ENCODE measurements at places on chromosomes 4 and X.

DNA sequence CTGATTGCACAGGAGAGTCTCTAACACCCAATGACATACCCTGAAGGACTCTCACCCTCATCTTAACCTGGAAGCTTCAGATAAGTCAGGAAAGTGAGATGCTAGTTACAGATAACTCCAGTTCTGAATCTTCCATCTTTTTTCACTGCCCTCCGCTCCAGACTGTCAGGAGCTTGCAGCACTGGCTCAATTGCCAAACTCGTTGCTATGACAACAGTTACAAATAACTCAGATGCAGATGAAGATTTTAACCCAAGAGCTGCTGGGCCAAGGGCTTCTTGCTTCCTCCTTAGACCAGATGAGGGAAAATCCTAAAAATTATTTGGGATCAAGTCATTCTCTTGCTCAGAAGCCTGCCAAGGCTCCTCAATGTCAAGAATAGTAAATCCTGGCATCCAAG is 109.1 kb upstream of the HUWE1 start:
- no peak for DNase-seq

GRCh38 chrX:8429692-8430249 is 34.9 kb upstream of the VCX3B start:
- DNase-seq, result no peak

- no peak for DNase-seq
Observed at GRCh38 chr4:83011689-83012199, 1.1 kb upstream of the LIN54 start.

- no peak for DNase-seq
Observed at GRCh38 chr4:25320336-25320735, 7.8 kb downstream of the ZCCHC4 start.

GRCh38 chr4:188262464-188262863 is 123.2 kb downstream of the TRIML1 start:
- DNase-seq, result no peak

DNA sequence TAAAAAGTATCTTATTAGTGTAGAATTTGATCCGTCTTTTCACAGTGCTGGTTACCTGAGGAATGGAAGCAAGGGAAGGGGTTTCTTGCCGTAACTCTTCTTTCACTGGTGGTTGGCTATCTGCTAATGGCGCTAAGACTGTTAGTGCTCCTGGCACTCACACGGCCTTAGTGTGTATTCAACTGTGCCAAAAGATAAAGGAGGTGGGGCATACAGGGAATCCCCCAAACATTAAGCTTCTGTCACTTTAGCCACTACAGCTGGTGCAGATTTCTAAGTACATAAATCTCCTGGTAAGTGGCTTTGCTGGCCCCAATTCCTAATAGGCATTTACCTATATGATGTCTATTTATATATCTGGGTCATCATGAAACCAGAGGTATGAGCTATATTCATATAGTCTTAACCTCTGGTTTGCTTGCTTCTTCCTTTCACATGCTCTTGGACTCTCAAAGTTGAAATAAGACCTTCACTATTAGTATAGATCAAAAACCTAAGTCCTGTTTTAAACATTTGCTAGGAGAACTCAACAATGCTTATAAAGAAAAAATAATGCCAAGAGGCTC is 95.1 kb downstream of the TSPAN7 start:
- no peak for DNase-seq

GRCh38 chrX:20585782-20586181 is 319.1 kb upstream of the RPS6KA3 start:
- DNase-seq, result no peak

DNA sequence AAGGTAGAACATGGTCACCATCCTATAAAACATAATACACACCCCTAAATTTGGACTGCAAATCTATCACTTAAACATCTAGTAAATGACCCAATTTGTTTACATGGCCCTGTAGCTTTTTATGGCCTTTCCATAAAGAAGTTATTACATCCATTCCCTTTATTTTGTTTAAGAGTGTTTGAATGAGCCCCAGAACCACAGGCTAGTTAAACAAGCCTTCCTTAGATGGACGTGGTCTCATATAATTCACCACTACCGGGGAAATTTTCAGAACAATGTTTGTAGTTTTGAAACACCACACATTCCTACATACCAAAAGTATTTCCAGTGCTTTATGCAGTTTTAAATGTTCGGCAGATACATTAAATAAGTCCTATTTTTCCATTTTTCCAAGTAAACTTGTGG is 12.3 kb downstream of the PDGFC start:
- no peak for DNase-seq

All from stimulated activated CD4-positive, alpha-beta T cell treated with anti-CD3 and anti-CD28 coated beads, TNF-alpha, amount 100 ng/mL, for 1 hour (primary cell).